ENCODE measurements at places on chromosomes 3 and 15. TPM values are rescaled to one million over a fixed set of nuclear protein-coding genes. Genes with fewer than 3 reads are reported as not detected.

NCEH1 gene
- total RNA-seq: 3.6 TPM

NDUFB5 gene
- 35.8 TPM for total RNA-seq

ZMYND10 gene
- total RNA-seq: 1.2 TPM

HESX1 gene
- total RNA-seq: 0.49 TPM

FOXB1 gene
- total RNA-seq: 0.13 TPM

All from T-cell (primary cell).